ENCODE measurements at places on chromosomes 1 and 21.
A peak's percentile ranks its signal among the peaks of the same experiment; 100 is the strongest.

- no peak for ATAC-seq
Observed at GRCh38 chr1:89980605-89981004, 14.3 kb upstream of the ZNF326 start.

- peak; percentile 39 for ATAC-seq
Observed at GRCh38 chr1:205286335-205286950, 35.1 kb downstream of the NUAK2 start.

GRCh38 chr1:111725192-111725591, 14.0 kb downstream of the INKA2 start:
- ATAC-seq: no peak

- no peak for ATAC-seq
Observed at GRCh38 chr21:39119891-39120290, 63.4 kb downstream of the PSMG1 start.

GRCh38 chr1:212609701-212610574, 1.4 kb downstream of the ATF3 start:
- no peak for ATAC-seq

GRCh38 chr21:41774467-41775148, 7.8 kb upstream of the RIPK4 start:
- no peak for ATAC-seq

- no peak for ATAC-seq
Observed at GRCh38 chr1:3053366-3053980, 15.5 kb upstream of the PRDM16 start.

DNA sequence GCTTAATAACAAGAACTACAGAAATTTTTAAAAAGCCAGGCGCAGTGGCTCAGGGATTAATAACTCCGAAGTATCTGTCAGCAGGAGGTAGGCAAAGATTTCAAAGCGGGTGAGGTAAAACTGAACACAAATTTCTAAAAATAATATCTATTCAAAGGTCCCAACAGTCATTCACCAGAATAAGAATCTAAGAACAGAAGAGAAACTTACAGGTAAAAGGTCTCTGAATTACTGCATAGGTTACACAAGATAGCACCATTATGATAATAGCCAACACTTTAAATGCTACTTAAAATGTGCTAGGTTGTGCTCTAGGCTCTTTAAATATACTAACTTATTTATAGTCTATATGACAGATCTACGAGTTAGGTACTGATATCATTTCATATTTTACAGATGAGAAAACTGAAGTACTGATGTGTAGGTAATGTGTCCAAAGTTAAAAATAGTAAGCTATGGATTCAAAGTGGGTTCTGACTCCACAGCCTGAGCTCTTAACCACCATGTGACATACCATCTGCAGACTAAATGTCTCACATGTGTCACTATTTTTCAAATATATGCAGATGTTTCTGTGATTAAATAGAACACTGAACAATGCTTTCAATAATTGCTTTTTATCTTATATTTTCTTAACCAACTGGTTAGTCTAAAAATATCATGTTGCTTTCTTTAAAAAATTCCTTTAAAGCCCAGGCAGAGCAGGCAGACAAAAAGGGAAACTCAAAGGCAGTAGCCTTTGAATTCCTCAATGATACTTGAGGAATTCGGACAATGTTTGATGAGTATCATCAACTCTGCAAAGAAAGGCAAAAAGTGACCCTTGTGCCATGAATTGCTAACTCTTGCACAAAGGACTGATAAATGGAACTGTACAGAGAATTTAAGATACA, 80.5 kb upstream of the TTC39A start:
- ATAC-seq: no peak

DNA sequence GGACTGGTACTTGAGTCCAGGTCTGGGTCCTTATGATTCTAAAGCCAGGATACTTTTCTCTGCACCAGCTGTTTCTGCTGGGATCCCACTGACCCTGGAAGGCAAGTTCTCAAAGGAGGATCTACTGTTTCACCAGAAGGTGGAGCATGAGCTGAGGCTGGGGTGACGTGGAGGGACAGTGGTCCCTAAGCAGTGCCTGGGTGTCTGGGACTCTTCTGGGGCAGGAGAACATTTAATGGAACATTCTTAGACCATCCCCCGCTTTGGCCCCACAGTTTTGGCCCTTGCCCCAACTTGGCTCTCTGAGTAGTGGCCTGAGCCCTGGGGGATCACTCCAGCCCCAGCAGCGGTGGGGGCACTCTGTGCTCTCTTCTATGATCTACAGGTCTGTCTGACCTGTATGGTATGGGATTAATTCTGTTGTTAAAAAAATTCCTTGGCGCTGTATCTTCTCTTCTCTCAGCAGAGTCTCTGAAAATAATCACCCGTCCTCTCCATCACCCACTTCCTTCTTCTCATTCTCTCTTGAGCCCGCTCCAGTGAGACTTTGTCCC, 60.3 kb upstream of the CSF3R start:
- no peak for ATAC-seq

GRCh38 chr1:46691997-46692790, 20.5 kb downstream of the TEX38 start:
- ATAC-seq: no peak

DNA sequence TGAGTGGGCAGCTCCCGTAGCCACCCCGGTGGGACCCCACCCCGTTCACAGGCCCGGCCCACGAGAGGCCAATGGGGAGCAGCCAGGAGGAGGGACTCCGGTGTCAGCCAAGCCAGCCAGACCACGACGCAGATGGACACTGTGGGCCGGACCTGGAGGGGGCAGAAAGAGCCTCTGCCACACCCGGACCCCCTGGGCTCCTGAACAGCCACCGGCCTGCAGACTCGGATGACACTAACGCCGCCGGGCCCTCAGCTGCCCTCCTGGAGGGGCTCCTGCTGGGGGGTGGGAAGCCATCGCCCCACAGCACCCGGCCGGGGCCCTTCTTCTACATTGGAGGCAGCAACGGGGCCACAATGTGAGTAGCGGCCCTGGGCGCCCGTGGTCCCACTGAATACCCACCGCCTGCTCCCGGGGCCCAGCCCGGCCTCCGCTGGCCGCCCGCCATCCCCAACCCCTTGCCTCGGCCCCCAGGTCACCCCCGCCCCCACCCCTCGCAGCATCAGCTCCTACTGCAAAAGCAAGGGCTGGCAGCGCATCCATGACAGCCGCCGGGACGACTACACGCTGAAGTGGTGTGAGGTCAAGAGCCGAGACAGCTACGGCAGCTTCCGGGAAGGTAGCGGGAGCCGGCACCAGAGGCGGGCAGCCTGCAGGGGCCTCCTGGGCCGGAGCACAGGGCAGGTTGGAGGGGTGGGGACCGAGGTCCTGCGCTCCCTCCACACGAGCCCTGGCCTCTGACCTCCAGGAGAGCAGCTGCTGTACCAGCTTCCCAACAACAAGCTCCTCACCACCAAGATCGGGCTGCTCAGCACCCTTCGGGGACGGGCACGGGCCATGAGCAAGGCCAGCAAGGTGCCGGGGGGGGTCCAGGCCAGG, 6.5 kb downstream of the TTLL10 start:
- ATAC-seq: no peak

- ATAC-seq: no peak
Observed at GRCh38 chr1:55894521-55894920, 679.4 kb upstream of the USP24 start.

- ATAC-seq: no peak
Observed at GRCh38 chr1:43282220-43283195, 2.9 kb downstream of the C1orf210 start.

GRCh38 chr1:39378377-39378776, 113.1 kb upstream of the BMP8A start:
- no peak for ATAC-seq

- no peak for ATAC-seq
Observed at GRCh38 chr1:228375578-228376261, 30.9 kb downstream of the TRIM11 start.

- no peak for ATAC-seq
Observed at GRCh38 chr1:45014321-45015028, 2.4 kb downstream of the UROD start.

DNA sequence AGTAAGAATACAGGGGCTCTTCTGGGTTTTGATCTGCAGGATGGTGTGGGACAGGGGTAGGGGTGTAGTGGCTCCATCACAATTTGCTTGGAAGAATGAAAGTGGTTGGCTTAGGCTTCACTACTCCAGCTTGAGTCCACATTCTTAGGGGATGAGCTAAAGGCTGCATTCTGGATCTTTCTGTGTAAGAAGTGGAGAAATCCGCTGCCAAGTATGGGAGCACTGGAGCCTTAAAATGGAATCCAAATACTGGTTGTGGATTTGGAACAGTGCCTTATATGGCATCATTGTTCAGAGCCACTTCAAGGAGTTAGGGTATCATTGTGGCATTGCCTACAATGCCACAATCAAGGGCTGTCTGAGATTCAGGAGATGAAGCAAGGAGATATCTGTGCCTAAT, 187.1 kb downstream of the LMO4 start:
- ATAC-seq: no peak

DNA sequence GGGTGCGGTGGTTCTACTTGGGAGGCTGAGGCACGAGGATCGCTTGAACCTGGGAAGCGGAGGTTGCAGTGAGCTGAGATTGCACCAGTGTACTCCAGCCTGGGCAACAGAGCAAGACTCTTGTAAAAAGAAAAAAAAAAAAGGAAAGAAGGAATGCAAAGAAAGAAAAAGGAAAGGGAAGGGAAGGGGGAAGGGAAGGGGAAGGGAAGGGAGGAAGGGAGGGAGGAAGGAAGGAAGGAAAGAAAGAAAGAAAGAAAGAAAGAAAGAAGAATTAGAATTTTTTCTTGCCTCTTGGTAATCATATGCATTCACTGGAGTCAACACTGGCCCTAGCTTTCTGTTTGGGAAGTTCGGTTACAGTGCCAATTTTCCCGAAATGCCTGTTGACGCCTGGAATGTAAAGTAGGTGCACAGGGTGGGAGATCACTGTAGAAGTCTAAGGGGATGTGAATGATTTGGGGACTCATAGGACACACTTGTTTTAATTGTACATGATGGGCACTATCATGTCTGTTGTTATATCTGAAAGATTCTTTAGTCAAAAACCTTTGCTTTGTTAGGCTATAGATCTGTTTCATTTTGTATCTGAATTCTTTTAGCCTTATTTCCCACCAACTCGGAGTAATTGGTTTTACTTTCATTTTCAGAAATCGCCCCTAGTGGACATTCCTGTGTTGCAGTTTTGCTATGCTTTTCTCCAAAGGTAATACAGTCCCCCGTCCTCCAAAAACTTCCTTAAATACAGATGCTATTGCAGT, 59.8 kb upstream of the MORC3 start:
- ATAC-seq: peak; percentile 73

DNA sequence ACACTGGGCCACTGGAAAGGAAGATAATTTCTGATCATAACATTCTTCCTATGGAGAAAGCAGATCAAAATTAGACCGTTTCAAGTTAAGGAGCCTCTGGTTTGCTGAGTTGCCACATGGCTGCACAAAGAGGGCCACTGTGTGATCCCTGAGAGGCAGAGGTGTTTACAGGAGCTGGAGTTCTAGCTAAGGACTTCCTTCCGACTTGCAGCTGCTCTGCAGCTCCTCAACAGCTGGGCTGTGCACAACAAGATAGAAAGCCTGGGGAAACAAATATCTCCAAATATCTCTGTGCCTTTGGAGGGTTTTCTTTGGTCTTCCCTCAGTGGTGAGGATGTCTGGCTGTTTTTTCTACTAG, 26.8 kb downstream of the GADD45A start:
- ATAC-seq: no peak

- ATAC-seq: no peak
Observed at GRCh38 chr21:14480411-14481031, 65.6 kb downstream of the SAMSN1 start.

DNA sequence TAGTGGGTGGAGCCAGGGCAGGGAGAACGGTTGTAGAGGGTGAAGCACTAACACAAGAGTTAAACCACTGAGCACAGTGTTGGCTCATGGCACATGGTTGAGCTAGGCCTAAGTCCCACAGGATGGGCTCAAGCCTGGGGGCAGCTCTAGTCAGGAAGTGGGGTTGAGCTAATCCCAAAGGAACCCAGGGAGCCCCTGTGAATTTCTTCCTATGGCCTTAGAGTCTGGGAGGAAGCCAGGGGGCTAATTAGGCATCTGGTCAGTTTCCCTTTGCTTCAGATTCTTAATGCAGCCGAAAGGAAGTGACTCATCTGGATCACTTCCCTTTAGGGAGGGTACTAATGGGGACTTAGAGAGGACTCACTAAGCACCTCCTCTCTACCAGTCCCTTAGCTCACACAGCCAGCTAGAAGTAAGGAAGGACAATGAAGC, 10.1 kb downstream of the CFAP45 start:
- peak; percentile 69 for ATAC-seq

DNA sequence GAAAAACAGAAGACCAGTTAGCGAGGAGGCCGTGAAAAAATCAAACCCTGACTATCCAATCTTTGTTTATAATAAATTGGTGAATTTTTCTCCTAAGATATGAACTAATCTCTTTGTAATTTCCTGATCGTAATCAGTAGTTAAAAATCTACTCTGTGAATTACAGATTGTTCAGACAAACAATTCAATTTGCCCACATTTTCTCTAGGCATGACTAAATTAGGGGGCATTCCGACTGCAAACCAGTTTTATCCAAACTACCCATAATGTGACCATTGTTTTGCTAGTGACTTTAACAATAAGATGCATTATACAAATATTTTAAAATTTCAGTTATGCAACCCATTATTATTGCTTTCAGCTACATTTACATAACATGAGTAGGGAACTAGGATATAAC, 546.9 kb upstream of the ADAMTS5 start:
- no peak for ATAC-seq

DNA sequence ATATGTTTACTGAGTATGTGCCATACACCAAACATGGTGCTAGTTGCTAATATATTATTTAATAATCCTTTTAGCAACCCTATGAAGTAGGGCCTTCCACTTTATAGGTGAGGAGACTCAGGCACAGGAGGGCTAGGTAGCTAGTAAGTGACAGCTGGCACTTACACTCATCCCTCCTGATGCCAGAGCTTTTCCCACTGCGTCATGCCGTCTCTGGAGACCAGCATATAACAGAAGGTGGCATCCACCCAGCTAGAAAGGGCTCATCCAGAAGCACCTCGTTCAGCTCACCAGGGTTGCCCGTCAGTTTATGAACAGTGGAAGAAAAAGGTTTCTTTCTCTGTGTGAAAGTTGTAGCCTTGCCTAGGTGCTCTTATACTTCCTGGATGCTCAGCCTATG, 108.9 kb downstream of the NOS1AP start:
- ATAC-seq: no peak

DNA sequence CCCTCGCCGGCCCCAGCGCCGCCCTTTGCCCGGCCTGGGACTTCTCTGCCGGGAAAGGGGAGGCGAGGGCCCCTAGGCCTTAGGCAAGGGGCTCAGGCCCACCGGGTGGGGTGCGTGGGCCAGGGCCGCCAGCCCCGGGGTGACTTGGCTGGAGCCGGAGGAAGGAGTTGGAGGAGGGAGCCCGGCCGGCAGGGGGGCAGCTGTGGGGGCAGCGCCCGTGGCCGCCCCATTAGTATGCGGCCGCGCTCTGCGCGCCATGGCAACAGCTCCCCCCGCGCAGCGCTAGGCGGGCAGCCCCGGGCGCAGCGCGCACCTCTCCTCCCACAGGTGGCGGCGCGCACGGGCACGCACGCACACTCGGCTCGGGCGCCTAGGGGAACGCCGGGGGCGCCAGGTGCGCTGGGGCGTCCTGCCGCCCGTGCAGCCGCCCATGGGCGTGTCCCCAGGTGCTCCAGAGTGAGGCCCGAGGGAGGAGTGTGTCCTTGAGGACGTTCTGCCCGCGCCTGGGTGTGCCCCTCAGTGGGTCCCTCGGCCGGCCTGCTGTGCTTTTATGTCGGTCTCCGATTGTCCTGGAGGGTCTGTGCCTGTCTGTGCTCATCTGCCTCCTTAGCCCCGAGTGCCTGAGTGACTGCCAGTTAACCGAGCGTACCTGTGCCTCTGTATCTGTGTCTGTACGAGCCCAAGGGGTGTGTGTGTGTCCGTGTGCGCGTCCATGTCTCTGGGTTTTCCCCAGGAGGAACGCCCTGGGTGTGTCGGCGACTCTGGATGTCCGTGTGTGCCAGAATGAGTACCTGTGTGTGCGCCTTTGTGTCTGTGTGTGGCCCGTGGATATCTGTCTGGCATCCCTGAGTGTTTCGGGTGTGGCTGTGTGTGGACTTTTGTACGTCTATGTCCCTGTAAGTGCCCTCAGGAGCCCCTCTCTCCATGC, 38.2 kb upstream of the WASF2 start:
- ATAC-seq: peak; percentile 42
